ENCODE measurements at places on chromosomes 1 and 21. TPM values are rescaled to one million over a fixed set of nuclear protein-coding genes. Genes with fewer than 3 reads are reported as not detected.

The FAM72C gene
- 11.0 TPM for total RNA-seq

The LAMC2 gene
- total RNA-seq = 2.1 TPM

The DNAI4 gene
- total RNA-seq = 0.51 TPM

The OR2M3 gene
- total RNA-seq = not detected

The KCNT2 gene
- not detected for total RNA-seq

The ACOT11 gene
- 1.8 TPM for total RNA-seq

The PAPPA2 gene
- total RNA-seq = 0.12 TPM

The SPATA46 gene
- not detected for total RNA-seq

The GPR3 gene
- total RNA-seq = 0.32 TPM

The HJV gene
- not detected for total RNA-seq

The CA6 gene
- 2.3 TPM for total RNA-seq

The OR10J1 gene
- total RNA-seq = not detected

The PROK1 gene
- total RNA-seq = not detected

Measured in T-helper 1 cell treated with Interleukin-12 subunit alpha and Interleukin-12 subunit beta and Interleukin-4 antibody, amounts not matched to agents 30 ng/mL and 1 ng/mL, for 36 hours (primary cell).